ENCODE measurements at places on chromosomes 3 and 15.

DNA sequence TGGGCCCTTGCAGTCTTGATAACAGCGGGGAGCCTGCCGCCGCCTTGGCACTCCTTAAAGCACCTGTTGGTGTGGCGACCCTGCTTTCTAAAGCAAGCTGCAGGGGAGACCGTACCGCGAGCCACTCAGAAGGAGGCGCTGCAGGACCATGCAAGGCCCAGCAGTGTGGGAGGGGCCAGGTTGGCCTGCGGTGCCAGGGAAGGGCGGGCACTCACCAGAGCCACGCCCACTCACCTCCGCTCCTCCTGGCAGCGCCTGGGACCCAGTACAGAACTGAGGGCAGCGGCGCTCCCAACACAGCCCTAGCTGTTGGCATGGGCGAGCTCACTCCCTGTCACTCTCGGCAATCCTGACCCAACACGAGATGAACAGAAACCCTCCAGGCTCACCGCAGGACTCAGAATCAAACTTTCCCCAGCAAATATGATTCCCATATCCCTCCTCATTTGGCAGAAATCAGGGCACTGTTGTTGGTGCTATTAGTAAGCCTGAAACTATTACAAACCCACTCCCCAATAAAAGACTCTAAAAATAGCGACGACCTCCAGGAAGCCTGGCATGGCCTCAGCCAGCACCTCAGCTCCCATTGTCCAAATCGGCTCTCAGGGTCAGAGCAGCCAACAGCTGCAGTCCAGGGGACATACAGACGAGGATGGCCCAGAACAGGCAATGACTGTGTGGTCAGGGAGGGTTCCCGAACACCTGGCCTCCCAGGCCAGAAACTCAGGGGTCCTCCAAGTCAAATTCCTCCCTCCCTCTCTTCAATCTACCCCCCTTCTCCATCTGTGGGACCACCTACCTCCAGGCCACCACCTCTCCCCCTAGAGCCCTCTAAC lies 77.2 kb downstream of the TBC1D2B start:
- DNase-seq: no peak

GRCh38 chr3:179881791-179882190 lies 154.9 kb downstream of the PEX5L start:
- no peak for DNase-seq

- DNase-seq: no peak
Measured at GRCh38 chr3:51777985-51778384, 1.1 kb downstream of the IQCF6 start.

- no peak for DNase-seq
Measured at GRCh38 chr15:100103828-100104227, 237.9 kb downstream of the ADAMTS17 start.

DNA sequence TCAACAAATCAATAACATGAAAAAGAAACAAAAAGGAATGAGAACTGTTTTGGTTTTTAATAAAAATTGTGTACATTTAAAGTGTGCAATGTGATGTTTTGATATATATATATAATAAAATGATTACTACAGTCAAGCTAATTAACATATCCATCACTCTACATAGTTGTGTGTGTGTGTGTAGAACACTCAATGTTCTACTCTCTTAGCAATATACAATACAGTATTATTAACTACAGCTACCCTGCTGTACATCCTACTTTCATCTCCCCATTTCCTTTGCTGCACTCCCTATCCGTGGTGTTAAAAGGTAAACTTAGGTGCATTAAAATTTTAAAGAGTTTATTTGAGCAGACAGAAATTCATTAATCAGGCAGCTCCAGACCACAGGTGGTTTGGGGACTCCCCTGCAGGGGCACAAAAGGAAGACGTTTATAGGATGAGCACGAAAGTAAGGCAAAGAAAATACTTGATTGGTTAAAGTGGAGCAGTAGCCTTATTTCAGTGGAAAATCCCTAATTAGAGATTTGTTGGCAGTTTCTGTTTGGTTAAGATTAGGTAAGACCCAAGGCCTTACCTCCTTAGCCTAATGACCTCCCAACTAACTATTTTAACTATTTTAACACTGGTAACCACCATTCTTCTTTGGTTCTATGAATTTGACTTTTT lies 61.8 kb upstream of the SNRK start:
- no peak for DNase-seq

- no peak for DNase-seq
Measured at GRCh38 chr3:189921770-189922169, 198.9 kb downstream of the P3H2 start.

DNA sequence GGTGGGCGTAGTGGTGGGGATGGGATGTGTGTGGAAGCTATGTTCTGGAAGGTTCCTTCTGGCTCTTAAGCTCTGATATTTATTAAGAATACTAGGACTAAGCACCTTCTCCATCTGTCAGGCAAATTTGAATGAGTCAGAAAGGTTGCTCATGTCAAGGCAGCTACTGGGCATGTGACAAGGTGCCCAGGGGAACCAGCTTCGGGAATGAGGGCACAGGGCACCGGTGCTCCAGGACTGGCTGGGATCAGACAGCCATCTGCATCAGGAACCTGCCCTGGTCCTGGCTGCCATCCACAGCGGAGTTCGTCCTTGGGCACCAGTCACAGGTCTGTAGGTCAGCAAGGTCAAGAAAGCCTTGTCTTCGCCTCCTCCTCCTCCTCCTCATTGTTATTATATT lies 32.5 kb downstream of the CA12 start:
- no peak for DNase-seq

GRCh38 chr3:50192689-50193141 lies 1.3 kb downstream of the GNAT1 start:
- DNase-seq: no peak

GRCh38 chr3:119810018-119810435 lies 28.1 kb downstream of the NR1I2 start:
- DNase-seq: no peak

GRCh38 chr3:111047042-111047441 lies 24.6 kb upstream of the NECTIN3 start:
- DNase-seq: no peak

GRCh38 chr3:48456456-48456855 lies 9.9 kb downstream of the ATRIP start:
- no peak for DNase-seq

DNA sequence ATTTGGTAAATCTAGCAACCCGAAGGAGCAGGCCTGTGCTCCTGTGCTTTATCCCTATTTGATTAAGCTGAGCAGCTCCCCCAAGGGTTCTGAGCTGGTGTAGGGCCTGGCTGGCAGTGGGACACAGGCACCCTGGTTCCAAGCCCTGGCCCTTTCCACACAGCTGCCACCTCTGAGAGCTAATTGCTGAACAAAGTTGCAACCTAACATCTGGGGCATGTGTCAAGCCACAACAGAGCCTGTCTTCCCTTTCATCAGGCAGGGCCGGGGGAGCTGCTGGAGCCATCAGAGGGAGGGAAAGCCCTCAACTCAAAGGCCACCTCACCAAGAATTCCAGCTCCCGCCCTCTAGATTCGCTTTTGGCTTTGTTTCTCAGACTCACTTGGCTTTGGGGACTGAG lies 17.1 kb upstream of the MRPS22 start:
- no peak for DNase-seq

DNA sequence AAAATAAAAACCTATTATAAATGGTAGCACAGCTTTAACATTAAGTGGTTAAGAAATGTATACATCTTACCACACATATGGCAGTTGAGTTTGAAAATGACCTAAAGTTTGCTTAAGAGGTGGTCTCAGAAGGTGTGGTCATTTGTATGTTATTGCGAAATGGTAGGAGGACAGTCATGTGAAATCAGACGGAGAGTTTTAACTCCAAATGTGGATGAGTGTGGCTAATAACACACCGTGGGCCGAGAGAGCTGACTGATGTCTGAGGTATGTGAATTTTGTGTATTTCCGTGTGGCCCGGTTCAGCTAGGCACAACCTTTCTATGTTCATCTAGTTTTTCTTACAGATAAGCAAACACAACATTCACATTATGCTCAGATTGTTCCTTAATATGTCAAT lies 71.9 kb downstream of the ARNT2 start:
- no peak for DNase-seq

DNA sequence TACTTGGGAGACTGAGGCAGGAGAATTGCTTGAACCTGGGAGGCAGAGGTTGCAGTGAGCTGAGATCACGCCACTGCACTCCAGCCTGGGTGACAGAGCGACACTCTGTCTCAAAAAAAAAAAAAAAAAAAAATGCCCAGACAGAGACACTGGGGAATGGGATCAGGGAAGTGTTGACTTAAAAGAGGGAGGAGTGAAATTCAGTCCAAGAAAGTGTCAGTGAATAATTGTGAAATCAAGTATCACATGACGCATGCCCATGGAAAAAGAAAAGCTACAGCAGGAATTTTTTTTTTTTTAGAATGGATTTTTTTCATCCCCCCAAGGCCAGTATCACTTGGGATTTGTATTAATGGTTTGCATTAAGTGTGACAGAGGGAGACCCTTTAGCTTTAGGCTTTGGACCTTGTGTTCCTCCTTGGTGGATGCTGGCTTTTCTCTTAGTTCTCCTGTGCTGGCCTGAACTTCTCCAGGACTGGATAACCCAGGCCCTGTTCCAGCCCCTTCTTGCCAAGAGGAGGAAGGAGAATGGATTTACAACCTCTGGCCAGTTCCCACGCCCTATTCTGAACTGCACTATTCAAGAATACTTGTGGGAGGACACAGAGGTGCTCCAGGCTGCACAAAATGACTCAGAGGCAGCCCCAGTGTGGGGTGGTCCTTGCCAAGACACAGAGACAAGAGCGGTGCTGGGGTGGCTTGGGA lies 36.7 kb upstream of the ZNF774 start:
- no peak for DNase-seq

DNA sequence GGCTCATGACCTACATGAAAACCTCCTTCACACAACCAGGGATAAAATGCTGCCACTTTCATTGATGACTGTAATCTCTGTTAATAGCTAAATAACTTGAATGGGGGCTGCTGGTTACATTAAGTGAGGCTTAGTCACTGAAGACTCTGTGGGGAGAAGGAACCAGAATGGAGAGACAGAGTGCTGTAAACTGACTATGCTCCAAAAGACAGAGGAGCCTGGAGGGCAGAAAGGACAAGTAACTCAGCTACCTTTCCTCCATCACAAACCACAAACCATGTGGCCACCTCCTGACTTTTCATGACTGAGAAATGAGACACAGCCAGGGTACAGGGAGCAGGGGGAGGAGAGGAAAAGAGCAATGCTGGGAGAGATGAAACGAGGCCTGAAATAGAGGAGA lies 97.1 kb upstream of the TRIM42 start:
- no peak for DNase-seq

- DNase-seq: no peak
Measured at GRCh38 chr3:117165601-117166051, 456.0 kb downstream of the TUSC7 start.
